ENCODE measurements at places on chromosomes 2 and 18.

- DNase-seq: no peak
These were observed 38.4 kb downstream of the PPM1B start for GRCh38 chr2:44207102-44207501.

DNA sequence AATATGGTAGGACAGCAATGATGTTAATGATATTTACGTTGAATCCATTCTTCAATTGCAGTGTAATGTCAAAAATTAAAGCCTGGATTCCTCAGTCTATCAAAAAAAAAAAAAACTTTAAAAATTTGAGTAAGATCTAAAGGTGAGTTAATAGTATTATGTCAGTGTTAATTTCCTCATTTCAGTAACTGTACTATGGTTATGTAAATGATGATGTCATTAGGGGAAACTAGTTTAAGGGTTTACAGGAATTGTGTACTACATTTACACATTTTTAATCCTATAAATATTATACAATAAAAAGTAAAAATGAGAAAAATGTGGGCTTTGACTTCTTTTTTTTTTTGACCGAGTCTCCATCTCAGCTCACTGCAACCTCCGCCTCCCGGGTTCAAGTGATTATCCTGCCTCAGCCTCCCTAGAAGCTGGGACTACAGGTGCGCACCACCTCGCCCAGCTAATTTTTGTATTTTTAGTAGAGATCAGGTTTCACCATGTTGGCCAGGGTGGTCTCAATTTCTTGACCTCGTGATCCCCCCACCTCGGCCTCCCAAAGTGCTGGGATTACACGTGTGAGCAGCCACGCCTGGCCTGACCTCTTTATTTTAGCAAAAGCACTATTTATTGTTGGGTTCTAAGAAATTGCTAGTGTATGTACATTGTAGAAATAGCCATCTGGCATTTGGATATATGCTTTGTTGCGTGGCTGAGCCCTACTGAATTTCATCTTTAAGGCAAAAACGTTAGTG, 106.5 kb downstream of the XIRP2 start:
- no peak for DNase-seq

- DNase-seq: no peak
These were observed 44.7 kb downstream of the HS1BP3 start for GRCh38 chr2:20606198-20606597.

- no peak for DNase-seq
These were observed 273.6 kb downstream of the PAX3 start for GRCh38 chr2:222024932-222025880.

DNA sequence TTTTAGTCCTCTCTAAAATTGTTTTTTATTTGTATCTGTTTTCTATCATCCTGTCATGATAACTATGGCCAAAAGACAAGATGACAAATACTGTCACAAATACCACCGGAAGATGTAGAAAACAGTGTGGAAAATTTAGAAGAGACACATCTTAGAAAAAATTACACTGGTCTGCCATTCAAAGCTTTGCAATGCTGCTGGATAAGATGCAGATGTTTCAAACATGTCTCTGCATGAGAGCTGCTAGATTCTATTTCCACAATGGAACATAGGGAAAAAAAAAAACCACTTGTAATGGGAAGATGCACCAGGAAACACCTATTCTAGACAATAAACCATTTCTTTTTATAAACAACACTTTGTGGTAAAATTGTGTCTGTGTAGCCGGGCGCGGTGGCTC, 5.8 kb upstream of the TAF1B start:
- no peak for DNase-seq

DNA sequence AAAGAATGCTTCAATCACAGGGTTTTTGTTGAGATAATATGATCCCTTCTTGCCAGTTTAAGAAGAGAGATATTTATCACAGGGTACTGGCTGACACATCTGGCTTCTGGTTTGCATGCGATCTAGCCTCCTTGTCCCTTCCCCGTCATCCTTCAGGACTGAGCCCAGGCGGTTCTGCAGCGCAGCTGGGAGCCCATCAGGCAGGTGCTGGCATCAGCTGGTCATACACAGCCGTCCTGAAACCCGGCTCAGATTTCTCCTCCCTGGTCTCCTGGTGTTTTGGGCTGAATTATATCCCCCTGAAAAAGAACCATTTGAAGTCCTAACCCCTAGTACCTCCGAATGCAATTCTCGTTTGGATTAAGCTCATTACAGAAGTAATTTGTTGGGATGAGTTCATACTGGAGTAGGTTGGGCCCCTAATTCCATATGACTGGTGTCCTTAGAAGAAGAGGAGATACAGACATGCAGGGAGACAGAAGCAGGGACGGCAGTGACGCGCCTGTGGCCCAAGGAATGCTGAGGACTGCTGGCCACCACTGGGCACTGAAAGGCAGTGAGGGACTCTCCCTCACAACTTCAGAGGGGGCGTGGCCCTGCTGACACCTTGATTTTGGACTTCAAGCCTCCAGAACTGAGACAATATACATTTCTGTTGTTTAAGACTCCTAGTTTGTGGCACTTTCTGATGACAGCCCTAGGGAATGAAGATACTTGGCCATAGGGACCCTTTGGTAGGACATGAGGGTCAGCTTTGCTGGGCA, 83.9 kb upstream of the ODC1 start:
- DNase-seq: no peak

- DNase-seq: no peak
These were observed 20.9 kb upstream of the CFAP36 start for GRCh38 chr2:55498582-55498981.

- no peak for DNase-seq
These were observed 45.0 kb downstream of the TCF7L1 start for GRCh38 chr2:85178154-85178553.

DNA sequence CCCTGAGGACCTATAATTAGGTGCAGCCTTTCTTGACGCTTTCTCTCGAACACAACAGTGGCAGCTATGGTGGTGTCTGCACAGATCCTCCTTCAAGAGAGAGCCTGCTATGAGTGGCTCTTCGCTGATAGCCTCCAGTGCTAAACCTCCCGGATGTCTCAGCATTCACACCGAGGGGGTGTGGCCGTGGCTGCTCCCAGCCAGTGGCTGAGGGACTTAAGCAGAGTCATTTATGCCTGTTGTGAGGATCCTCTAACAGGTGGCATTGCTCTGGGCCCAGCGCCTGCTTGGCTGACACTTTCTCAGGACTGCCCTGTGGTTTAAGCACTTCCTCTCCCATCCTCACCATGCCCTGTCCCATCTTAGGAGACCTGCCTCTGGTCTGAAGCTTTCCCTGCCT, 592.0 kb upstream of the LRRTM1 start:
- DNase-seq: no peak

- no peak for DNase-seq
These were observed 61.6 kb downstream of the COL6A3 start for GRCh38 chr2:237352279-237352845.

GRCh38 chr2:190110131-190110530, 47.6 kb upstream of the MSTN start:
- no peak for DNase-seq

- no peak for DNase-seq
These were observed 133.3 kb upstream of the NOL4 start for GRCh38 chr18:34357944-34358580.

DNA sequence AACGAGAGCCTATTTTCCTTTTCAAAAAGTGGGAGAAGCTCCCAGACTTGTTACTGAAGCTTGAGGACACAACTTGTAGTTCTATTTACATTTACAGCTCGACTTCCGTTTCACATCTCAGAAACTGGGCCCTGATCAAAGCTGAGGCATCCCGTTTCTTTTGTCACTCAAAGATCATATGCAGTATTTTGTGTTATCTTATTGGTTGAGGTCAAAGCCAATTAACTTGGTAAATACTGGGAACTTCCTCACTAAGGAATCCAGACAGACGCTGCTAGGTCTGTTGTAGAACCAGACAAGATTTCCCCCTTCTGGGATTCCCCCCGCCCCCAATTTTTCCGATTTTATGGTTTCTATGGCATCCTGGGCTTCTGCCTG, 50.3 kb downstream of the TSN start:
- no peak for DNase-seq

DNA sequence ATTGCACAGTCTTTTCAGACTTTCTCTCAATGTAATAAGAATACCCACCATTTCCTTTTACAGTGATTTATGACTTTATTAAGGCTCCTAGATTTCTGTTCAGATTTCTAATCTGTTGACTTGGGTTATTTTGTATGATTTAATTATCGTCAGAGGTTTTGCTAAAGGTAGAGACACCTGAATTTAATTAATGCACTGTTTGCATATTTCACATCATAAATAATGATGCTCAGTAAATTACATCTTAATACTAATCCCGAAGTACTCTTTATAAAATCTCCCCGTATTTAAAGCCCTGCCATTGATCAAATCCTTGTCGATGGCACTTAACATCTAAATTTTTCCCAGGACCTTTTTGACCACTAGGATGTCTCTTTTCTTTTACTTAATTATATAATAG, 399.9 kb downstream of the MEIS1 start:
- DNase-seq: no peak

- no peak for DNase-seq
These were observed 14.4 kb upstream of the BZW1 start for GRCh38 chr2:200797242-200797770.

DNA sequence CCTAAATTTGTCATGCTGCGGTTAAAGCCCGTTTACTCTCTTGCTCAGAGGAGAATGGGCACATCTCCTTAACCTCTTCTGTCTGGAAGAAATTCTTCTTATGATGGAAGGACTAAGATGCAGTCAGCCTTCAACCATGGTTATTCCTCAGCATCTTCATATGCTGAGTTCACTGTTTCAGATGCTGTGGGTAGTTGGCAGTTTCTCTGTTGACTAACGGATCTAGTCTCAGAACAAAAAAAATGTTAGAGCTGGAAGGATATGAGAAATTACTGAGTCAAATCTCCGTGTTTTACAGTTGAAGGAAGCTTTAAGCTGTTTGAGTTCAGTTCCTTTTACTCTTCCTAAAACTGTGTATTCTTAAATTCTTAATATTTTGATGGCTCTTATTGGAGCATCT, 43.6 kb upstream of the PGAP1 start:
- no peak for DNase-seq

GRCh38 chr18:12087471-12088025, 6.1 kb upstream of the ANKRD62 start:
- no peak for DNase-seq

DNA sequence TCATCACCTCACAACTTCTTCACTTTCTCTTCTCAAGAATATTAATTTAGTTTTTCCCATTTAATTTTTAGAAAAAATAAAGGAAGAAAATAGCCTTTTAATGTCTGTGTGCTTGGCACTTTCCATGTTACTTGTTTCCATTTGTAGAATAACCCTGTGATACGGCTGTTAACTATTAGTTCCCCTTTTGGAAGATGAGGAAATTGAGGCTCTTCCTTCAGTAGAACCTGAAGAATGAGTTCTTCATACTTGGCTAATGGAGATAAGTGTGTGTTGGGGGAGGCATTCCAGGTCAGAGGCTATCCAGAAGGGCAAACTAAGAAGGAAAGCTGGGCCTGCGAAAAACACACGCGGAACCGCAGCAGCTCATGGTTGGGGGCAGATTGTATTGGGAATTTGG, 38.3 kb downstream of the ZNF532 start:
- DNase-seq: no peak

GRCh38 chr2:29134933-29135332, 19.7 kb downstream of the CLIP4 start:
- no peak for DNase-seq

- DNase-seq: no peak
These were observed 214.8 kb upstream of the PID1 start for GRCh38 chr2:229485857-229486256.

GRCh38 chr2:16739778-16740581, 74.3 kb upstream of the CYRIA start:
- DNase-seq: no peak

- DNase-seq: no peak
These were observed 110.1 kb upstream of the FBXO11 start for GRCh38 chr2:48016225-48017019.

All from activated CD4-positive, alpha-beta T cell treated with anti-CD3 and anti-CD28 coated beads, Interleukin-2, amount 50 U/mL, for 48 hours (primary cell).